ENCODE measurements at places on chromosomes 12 and 14.

GRCh38 chr12:49189731-49190716, 1.1 kb upstream of the TUBA1A start:
- DNase-seq, result no peak

- no peak for DNase-seq
Measured at GRCh38 chr12:16604596-16605252, 1.2 kb downstream of the LMO3 start.

GRCh38 chr14:100081997-100082625, 16.9 kb downstream of the EVL start:
- no peak for DNase-seq

DNA sequence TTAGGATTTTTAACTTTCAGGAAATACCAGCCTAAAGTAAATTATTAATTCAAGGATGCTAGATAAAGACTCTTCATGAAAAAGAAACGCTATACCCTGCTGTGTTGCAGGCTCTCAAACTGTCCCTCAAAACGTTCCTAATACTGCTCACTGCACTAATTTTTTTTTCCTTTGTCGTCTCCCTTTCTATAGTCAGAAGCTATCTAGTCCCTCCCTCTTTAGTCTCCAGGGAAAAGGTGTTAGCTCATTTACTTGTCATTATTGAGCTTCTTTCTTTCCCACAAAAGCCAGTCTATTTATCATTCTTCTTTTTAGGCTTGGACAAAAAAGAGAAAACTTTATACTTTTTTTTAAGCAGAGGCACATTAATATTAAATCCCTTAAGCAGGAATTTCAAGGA, 30.3 kb upstream of the INSM2 start:
- DNase-seq, result no peak

DNA sequence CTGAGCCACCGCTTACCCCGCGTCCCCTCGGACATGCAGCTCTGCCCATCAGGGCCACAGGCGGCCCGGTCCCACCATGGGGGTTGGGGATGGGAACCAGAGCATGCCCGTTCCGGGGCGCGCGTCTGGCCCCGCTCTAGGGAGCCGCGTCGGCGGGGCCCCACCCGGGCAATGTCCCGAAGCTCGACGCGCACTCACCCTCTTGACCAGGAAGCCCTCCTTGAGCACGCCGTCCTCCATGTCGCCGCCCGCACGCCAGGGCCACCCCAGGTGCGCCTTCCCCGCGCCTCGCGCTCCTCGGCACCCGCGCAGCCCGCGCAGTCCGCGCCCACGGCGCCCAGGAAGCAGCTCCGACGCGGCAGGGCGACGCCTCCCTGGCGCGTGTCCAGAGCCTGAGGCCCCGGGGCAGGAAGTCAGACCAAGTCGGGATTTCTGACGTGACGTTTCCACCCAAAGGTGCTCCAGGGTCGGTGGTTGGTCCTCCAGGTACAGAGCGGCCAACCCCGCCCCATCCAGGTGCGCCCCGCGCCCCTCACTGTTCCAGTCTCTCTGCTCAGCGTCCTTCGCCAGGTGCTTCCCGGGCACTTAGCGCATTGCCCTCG, at the start of gene PLEK2:
TSS of gene PLEK2 (minus strand) at position 346 of the 602 bp plus-strand sequence. CDS start at position 240, 106 bp downstream.
- no peak for DNase-seq

DNA sequence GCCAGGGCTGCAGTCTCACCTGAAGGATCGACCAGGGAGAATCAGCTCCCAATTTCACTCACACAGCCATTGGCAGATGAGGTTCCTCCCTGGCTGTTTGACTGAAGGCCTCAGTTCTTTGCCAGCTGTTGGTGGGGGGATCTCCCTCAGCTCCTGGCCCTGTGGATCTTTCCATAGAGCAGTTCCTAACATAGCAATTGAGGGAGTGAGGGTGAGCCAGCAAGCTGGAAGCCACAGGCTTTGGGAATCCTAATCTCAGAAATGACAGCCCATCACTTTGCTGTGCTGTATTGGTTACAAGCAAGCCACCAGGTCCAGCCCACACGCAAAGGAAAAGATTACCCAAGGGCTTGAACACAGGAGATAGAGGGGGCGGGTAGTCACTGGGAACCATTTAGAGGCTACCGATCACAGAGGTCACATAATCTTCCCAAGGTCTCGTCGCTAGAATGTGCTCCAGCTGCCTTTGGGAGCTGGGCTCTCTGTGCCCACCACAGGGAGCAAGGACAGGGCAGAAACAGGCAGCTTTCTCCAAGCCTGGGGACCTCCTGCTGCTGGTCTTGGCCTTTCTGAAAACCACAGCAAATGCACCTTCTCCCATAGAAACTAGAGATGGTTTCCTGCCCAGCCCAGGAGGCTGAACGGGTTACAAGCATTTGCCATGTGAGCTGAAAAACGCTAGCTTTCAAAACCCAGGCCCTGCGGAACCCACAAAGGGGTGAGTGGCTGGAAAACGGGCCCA, 4.6 kb upstream of the OTUB2 start:
- DNase-seq, result no peak

DNA sequence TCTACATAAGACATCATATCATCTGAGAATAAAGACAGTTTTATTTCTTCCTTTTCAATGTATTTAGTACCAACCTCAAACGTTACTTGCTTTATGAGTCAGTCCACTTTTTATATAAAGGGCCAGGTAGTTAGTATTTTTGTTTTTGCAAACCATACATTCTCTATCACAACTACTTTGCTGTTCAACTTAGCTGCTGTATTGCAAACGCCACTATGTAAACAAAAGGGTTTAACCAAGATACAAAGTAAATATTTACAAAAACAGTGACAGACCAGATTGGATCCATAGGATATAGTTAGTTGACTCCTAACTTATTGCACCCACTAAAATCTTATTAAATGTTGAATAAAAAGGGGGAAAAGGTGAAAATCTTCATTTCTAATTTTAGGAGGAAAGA, 87.7 kb upstream of the FOXG1 start:
- DNase-seq, result no peak

- DNase-seq, result no peak
Measured at GRCh38 chr14:90808759-90809529, 7.3 kb downstream of the TTC7B start.

DNA sequence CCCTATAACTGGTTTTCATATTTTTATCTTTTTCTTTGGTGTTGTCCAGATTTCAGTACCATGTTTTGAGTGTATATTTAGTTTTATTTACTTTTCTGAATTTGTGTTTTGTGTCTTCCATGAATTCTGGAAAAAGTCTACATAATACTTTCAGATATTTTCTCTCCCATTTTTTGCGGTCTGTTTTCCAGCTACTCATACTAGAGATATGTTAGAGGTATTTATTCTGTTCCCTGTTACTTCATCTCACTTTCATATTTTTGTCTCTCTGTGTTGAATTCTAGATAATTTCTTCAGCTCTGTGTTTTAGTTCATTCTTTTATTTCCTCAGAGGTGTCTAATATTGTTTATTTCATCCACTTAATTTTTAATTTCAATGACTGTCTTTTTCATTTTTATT, 74.2 kb downstream of the IFT81 start:
- DNase-seq, result no peak
